ENCODE measurements at places on chromosomes 7 and 10. TPM values are rescaled to one million over a fixed set of nuclear protein-coding genes. Genes with fewer than 3 reads are reported as not detected.

DNA sequence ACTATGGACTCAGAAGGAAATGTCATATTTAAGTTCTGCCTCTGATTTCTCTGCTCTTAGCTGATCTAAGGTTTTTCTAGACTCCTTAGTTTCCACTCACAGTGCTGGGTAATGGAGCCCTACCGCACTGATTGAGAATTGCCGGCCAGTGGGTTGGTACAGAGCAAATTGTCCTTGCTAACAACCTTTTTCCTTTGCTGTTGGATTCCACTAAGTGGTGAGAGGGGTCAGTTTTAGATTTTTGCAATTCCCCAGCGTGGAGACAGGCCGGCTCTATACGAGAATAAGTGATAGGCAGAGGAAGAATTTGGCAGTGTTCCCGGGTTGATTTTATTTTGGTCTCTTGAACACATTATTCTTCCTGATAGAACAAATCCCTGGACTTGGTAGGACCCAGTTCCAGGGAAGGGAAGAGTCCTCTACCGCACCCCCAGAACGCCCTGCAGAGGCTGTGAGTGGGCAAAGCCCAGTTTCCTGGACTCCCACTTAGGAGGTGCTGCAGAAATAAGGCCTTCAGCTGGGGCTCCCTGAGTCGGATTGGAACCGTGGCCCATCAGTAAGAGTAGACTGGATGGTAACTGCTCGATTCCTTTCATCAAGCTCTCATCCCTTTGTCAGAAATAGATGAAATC, 3.0 kb upstream of the NRP1 start:
- DNase-seq: no peak

DNA sequence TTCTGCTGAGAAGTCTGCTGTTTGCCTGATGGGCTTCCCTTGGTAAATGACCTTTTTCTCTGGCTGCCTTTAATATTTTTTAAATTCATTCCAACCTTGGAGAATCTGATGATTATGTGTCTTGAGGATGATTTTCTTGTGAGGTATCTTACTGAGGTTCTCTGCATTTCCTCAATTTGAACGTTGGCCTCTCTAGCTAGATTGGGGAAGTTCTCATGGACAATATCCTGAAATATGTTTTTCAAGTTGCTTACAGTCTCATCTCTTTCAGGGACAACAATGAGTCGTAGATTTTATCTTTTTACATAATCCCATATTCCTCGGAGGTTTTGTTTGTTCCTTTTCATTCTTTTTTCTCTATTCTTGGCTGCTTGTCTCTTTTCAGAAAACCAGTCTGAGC, 208.4 kb downstream of the KIF20B start:
- DNase-seq: no peak

DNA sequence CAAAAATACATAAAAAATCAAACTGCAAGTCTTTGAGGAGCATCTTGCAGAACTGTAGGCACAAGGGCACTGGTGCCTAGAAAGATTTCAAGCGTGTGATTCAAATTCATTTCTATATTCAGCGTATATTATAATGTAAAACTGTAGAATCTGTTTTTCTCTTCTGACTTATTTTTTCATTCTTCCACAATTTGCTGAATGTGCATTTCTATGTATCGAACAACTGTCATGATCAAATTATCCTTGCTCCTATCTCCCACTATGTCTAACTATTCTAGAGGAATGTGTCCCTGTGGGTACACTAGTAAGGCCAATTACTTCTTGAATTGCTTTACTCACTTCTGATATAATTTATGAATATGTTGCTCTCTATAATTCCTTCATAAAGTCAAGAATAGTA, 283.0 kb upstream of the MAGI2 start:
- DNase-seq: no peak

- DNase-seq: no peak
Observed at GRCh38 chr7:64555046-64555445, 7.8 kb downstream of the ZNF680 start.

GRCh38 chr7:24010495-24010894, 273.5 kb upstream of the NPY start:
- DNase-seq: no peak

DNA sequence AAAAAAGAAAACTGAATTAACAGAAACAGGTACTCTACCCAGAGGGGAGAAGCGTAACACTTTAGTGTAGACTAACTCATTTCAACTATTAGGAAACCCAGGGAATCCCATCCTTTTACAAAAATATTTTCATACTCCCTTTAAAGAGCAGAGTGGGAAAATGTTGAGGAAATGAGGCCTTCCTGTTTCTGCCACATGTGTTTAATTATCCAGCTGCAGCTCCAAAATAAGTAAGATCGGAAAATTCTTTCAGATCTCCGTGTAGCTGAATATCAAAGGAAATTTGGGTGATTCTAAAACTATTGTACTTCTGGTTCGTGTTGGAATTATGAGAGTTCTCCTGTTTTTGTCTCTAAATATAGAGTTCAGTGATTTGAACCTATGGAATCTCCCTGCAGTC, 58.0 kb upstream of the CAV2 start:
- DNase-seq: no peak

- DNase-seq: no peak
Observed at GRCh38 chr7:1100834-1101562, 13.1 kb downstream of the GPER1 start.

- no peak for DNase-seq
Observed at GRCh38 chr7:117704063-117704462, 169.2 kb downstream of the CTTNBP2 start.

DNA sequence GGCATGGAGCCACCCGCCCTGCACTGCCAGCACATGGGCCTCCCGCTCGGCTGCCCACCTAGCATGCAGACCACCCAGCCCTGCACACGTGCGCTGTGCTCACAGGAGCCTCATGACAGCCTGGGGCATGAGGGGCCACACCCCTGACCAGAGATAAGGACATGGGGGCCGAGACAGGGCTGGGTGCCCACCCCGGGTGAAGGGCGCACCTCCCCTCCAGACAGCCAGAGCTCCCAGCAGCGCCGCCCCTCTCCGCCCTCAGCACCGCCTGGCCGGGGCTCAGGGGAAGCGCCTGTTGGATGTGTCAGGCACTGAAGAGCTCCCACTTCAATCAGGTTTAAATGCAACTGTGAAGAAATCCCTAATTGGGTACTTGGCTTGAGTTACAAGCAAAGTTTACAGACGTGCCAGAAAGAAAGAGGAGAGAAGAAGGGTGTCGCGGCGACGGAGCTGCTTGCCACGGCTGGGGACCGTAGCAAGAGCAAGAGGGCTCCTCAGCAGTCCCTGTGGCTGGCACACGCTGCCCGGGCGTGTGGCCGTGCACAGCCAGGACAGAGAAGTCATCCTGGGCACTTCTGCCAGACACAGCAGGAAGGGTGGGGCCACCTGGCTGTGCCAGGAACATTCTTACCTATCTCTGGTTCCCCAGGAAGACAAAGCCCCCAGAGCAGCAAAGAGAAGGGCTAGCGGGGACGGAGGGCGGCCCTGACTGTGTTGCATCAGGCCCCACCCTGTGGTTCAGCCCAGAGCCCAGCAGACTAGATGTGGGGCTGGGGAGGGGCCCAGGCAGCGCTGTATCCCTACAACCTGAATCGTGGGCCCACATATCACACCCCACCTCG, 247.4 kb downstream of the ELFN1 start:
- no peak for DNase-seq

DNA sequence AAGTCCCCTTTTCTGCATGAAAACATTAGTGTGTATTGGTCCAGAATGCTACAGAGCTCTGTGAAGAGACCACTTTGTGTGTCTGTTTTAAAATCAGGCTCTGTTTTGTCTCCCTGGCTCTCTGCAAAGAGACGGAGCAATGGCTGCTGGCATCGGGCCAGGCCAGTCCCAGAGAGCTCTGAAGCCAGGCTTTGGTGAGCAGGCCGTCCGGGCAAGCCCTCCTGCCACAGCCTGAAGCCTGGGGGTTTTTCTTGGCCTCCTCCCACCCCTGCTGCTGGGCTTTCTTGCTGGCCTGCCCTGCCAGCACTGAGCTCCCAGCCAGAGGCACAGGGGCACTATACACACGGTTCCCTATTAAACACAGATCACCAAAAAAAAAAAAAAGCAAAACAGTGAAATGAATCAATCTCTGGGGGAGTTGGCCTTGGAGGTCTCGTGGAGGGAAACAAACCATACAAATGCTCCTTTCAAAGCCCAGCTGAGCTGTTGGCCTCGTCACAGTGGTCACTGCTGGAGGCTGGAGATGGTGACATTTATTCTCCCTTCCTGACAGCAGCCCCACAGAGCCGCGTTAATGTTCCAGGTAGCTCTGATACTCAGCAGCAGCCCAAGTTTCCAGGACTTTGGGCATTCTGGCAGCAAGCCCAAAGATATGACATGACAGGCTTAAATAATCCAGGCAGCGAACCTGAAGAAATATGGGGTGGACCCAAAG, 237.2 kb downstream of the TCF7L2 start:
- no peak for DNase-seq

- no peak for DNase-seq
Observed at GRCh38 chr7:19665399-19666008, 43.3 kb downstream of the POLR1F start.

DNA sequence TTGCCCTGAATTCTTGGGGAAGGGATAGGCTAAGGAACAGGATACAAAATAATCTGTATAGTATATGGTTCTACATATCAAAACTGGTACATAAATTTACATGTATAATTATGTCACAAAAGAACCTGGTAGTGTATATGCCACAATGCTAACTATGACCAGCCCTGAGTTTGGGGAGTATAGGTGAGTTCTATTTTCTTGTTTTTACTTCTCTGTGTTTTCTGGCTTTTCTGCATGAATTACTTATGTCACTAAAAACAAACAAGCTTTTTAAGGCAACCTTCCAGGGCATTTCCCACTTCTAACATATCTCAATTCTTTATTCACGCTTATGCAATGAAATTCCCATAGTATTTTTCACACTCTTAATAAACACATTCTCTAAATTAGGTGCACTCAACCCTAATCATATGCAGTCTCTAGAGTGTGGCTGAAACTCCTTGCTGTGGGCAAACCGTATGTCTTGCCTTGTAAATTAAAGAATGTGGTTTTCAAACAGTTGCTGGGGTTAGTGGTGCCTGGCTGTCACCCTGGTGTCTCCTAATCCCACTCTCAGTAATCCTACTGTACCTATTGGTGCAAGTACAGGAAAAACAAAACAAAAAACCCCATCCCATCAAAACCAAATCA, 14.0 kb upstream of the INSIG1 start:
- no peak for DNase-seq

DNA sequence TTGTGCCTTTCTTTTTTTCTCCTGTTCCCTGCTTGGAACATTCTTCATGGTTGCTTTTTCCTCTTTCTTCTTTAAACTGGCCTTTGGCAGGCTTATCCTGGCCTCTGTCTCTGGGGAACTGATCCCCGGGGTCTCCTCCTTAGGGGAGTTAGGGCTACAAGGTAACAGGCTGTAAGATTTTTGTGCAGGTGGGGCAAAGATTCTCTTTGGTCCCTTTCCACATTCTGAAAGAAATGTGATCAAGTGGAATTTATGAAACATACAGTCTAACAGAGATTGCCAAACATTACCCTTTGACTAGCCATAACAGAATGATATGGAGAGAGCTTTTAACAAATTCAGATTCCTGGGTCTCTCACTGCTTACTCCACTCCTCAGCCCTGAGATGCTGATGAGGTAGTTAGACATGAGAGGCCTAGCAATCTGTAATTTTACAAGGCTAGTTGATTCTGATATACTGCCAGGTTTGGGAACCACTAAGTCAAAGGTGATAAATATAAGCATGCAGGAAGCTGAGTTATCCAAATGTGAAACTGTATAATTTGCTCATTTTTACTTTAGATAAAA, 8.8 kb downstream of the ZCWPW1 start:
- DNase-seq: no peak

- no peak for DNase-seq
Observed at GRCh38 chr10:22833781-22834180, 94.1 kb upstream of the ARMC3 start.

- DNase-seq: peak; percentile 77
Observed at GRCh38 chr7:106056513-106057203, 55.5 kb downstream of the SYPL1 start.

GRCh38 chr7:74070619-74070921, 13.0 kb upstream of the LIMK1 start:
- peak; percentile 27 for DNase-seq

DNA sequence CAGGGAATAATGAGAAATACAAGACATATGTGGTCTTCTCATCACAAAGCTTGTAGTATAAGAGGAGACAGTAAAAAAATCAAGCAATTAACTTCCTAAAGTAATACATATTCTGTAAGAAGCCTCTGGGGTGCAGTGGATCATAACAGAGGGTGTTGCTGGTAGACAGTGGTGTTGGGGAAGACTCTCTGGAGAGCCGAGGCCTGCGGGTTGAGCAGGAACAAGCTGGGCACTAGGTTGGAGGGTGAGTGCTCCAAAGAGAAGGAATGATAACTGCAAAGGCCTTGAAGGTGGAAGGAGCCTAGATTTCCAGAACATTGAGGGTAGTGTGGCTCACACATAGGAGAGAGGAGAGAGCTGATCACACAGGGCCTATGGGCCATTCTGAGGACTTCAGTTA, 1.5 kb downstream of the GIMAP4 start:
- no peak for DNase-seq

The TUBGCP2 gene
- 44.6 TPM for total RNA-seq

The PIK3CG gene
- 15.7 TPM for total RNA-seq

The ZFAND4 gene
- total RNA-seq: 18.7 TPM

The AKR1B15 gene
- total RNA-seq: not detected

The FOXI2 gene
- not detected for total RNA-seq

The STMP1 gene
- 23.4 TPM for total RNA-seq

The SLC12A9 gene
- 39.2 TPM for total RNA-seq
